ENCODE measurements at places on chromosomes 6 and 20.

- peak; percentile 92 for DNase-seq
These were observed 119.7 kb upstream of the ZNF184 start for GRCh38 chr6:27592481-27593199.

- DNase-seq = no peak
These were observed 18.2 kb upstream of the IL22RA2 start for GRCh38 chr6:137191670-137192069.

GRCh38 chr20:16707674-16708073 lies 22.2 kb upstream of the SNRPB2 start:
- DNase-seq = no peak

GRCh38 chr6:151546941-151547659 lies 53.3 kb downstream of the CCDC170 start:
- no peak for DNase-seq

- no peak for DNase-seq
These were observed 197.5 kb upstream of the JARID2 start for GRCh38 chr6:15048367-15048766.

DNA sequence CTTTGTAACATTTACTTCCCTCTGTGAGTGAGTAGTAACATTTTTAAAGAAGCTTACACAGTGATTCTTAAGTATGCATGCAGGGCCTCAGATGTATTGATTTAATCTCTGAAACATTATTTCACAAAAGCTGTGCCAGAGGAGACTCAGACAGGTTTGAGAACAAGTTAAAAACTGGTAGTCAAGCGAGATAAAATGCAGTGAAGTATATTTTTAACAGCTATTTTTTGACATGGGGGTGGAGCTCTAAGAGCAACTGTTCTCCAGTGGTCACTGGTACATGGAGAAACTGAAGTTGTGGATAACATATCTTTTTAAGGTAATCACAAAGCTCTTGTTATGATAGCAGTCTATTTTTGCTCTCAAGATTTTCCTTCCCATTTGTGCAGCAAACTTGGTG lies 20.4 kb downstream of the DSTN start:
- no peak for DNase-seq

GRCh38 chr6:169328112-169328801 lies 74.6 kb upstream of the THBS2 start:
- no peak for DNase-seq

DNA sequence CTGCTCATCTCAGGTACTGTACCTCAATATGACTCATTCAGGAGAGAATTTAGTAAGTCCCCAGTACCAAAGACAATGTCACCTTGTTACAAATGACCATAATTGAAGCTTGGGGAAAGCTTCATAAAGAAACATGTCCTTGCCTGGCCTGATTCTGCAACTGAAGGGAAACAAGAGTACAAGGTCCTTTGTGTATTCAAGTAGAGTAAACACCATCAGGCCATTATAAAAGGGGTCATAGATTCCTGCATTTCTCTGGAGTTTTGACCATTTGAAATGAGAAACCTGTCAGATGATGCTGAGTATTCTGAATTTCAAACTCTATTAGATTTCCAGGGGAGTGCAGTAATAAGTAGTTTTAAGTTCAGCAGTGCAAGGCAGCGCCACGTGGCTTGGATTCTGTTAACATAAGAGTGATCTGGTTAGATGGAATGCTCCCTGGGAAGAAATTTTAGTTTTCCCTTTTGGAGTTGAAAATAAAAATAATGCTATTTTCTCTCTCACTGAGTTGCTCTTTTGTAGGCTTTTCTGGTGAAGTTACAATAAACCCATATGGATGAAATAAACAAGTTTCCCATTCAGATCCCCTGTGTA lies 1054.3 kb downstream of the EPHA7 start:
- DNase-seq = no peak

DNA sequence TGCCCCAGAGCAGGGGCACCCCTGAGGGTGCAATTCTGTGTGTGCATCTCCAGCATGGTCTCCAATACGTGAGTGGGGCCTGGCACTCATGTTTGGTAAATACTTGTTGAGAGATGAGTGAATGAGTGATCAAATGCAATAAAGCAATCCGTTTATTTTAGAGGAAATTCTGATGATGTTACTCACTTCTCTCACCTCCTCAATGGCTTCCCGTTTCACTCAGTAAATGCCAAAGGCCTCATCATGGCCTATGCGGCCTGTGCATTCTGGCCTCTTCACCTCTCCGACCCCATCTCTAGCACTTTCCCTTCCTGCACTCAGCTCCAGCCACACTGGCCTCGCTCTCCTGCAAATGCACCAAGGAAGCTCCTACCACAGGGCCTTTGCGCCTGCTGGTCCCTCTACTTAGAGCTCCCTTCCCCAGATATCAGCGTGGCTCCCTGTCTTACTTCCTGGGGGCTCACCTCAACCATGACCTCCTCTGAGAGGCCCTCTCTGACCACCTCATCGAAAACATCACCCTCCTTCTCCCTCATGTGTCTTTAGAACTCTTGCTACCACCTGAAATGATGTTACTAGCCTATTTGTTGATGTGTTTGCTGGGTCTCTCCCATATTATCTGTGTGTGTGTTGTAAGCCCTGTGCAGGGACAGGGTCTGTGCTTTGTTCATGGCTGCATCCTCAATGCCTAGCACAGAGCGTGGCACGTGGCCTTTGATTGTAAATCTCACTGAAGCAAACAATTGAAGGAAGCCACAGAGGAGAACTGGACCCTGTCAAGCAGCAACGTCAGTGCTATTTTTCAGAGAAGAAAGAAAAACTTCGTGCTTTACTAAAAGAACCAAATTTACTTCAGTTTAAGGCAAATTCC lies 42.6 kb downstream of the RAB44 start:
- no peak for DNase-seq

DNA sequence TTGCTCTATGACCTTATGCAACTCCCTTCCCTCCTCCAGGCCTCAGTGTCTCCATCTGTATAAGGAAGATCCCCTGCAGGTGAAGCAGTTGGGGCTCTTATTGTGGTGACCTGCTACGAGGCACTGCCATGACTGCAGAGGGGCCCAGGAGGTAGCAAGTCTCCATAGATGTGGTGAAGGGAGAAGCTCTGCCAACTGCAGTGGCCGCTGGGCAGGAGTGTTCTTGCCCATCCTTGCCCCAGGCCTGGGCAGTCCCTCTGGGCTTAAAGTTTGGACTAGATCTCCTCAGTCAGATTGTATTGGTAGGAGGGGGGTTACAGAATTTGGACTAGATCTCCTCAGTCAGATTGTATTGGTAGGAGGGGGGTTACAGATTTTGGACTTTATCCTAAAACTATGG lies 12.2 kb downstream of the KCNK17 start:
- no peak for DNase-seq

DNA sequence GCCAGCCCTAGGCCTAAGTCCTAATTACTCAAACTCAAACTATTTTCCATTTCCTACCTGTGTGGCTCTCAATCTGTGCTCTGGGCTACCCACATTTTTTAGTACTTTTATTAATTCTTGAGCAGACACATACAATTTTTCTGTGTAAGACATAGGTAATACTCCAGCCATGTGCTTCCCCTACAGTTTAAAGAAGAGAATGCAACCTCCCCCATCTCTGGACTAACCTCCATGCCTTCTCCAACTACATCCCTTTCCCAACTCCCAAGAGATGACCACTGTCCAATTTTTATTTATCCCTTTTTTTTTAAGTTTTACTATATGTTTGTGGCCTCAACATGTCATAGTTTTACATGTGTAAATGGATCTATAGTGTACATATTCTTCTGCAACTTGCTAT lies 5.8 kb downstream of the HMGN4 start:
- DNase-seq = no peak

DNA sequence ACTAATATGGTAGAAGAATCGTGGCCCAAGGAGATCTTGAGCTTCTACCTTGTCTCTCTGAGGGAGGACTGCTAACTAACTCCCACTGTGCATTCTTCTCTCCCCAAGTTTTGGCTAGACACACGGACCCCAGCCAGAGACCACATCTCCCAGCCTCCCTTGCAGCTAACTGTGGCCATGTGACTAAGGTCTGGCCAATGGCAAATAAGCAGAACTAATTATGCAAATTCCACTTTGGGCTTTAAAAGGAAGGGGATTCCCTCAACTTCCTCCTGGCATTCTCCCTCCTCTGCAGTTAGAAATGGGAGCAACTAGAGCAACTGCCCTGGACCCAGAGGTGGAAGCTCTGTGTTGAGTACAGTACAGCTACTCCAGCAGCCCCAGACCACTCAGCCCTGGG lies 15.4 kb downstream of the BPIFA2 start:
- no peak for DNase-seq

DNA sequence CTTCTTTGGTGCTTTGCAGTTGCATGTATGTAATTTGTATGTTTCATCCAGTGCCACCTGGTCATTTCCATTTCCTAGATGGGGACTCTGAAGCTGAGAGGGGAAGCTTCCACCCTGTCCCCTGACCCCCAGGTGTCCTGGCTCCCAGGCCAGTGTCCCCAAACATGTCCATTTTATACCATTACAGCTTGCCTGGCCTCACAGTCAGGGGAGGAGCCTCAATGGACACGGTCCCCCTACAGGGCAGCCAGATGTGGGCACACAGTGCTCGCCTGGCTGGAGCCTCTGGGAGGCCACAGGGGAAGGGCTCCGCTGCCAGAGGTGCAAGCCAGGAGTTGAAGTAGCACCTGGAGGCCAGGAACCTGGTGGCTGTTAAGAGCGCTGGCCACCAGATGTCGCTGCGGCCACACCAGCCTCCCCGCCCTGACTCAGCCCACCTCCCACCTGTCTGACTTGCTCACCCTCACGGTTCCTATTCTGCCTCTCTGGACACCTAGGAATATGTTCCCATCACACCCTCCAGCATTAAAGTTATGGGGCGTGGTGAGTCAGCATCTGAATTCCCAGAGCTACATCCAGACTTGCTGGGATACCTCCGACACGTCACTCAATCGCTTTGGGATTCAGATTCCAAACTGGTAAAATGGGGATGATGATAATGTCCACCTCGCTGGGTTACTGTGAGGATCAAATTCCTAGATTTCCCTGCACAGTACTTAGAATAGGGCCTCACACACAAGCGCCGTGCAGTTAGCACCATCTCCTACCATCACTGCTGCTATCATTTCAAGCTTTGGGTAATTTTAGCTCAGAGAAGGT lies 107.4 kb downstream of the SULF2 start:
- DNase-seq = peak; percentile 64

DNA sequence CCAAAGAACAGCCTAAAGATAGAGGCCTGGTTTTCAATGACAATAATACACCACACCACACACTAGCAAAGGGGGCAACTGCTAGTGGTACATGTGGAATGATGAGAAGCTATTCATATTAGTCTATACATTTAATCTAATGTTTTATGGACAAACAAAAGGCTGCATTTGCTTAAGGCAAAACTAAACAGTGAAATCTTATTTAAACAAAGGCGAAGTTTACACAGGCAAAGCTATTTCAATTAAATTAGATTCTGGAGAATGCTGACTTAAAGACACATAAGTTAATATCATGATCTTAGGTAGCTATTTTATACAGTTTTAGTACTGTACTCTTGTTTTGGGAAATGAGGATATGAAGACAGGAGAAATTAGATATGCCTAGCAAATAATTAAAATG lies 53.9 kb upstream of the SIM1 start:
- DNase-seq = no peak

- no peak for DNase-seq
These were observed 2.3 kb downstream of the DST start for GRCh38 chr6:56640374-56640773.

DNA sequence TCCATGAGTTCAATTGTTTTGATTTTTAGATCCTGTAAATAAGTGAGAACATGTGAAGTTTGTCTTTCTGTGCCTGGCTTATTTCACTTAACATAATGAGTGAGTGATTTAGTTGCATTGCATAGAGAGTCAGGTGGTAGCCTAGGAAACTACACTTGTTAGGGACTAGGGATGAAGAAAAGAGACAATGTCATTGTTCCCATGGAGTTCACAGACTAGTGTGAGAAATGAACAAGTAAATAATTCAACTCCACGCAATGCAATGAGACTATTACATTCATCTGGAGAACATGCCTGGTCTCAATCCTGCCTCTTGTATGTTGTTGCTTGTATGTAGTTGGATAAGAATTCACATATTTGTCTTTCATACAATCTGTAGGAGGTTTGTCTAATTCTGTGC lies 76.3 kb upstream of the B3GAT2 start:
- no peak for DNase-seq

DNA sequence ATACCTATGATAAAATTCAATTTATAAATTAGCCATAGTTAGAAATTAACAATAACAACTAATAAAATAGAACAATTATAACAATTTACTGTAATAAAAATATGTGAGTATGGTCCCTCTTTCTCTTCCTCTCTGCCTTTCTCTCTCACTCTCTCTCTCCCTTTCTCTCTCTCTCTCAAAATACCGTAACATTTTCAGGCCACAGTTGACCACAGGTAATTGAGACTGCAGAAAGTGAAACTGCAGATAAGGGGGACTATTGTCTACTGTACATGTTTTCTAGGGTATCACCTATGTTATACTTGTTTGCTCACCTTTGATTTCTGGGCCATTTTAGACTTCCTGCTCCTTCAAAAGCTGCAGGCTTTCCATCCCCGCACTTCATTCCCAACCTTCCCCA lies 46.8 kb downstream of the LY86 start:
- no peak for DNase-seq

DNA sequence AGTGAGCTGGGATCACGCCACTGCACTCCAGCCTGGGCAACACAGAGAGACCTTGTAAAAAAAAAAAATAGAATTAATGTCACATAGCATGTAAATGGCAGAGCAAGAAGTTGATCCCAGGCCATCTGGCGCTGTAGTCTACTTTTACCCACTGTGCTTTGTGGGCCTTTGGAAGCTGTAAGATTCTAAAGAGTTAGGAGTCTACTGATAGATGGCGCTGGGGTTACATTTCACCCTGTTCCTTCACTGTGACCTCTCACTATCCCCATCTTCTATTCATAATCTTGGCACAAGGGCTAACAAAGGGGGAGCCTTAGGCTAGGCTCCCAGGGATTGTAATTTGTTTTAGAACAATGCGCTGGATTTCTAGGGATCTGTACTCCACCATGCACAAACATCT lies 24.4 kb downstream of the SIRPD start:
- DNase-seq = peak; percentile 13

GRCh38 chr6:100893743-100894142 lies 12.6 kb upstream of the ASCC3 start:
- DNase-seq = no peak

DNA sequence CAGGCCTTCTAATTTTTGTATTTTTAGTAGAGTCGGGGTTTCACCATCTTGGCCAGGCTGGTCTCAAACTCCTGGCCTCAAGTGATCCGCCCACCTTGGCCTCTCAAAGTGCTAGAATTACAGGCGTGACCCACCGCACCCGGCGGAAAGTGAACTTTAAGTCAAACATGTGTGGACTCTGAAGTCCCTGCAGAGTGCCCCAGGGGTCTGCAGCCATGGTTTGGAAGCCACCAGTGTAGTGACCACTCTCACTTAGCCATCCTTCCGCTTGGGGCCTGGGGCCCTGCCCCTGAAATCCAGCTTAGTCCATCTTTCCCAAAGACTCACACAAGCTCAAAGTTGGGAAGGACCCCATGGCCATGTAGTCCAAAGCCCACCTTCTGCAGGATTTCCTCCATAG lies 164.5 kb downstream of the GRM4 start:
- DNase-seq = no peak

- no peak for DNase-seq
These were observed 89.0 kb upstream of the TOP1 start for GRCh38 chr20:40939667-40940066.

Data from activated CD4-positive, alpha-beta T cell treated with anti-CD3 and anti-CD28 coated beads, Interleukin-10, Interleukin-2, amounts not matched to agents 100 ng/mL and 50 ng/mL, durations not matched to agents 16 hours and 8 hours (primary cell).